HCT116 (cell line): ENCODE measurements at places on chromosomes 4 and X. TPM values are rescaled to one million over a fixed set of nuclear protein-coding genes. Genes with fewer than 3 reads are reported as not detected.

Gene CD99
- total RNA-seq: 59.6 TPM

Gene CYSLTR1
- total RNA-seq: not detected

GRCh38 chr4:173940146-173940545 lies 343.3 kb downstream of the FBXO8 start:
- DNase-seq: no peak

GRCh38 chr4:10861036-10861435 lies 176.5 kb upstream of the CLNK start:
- DNase-seq: no peak

DNA sequence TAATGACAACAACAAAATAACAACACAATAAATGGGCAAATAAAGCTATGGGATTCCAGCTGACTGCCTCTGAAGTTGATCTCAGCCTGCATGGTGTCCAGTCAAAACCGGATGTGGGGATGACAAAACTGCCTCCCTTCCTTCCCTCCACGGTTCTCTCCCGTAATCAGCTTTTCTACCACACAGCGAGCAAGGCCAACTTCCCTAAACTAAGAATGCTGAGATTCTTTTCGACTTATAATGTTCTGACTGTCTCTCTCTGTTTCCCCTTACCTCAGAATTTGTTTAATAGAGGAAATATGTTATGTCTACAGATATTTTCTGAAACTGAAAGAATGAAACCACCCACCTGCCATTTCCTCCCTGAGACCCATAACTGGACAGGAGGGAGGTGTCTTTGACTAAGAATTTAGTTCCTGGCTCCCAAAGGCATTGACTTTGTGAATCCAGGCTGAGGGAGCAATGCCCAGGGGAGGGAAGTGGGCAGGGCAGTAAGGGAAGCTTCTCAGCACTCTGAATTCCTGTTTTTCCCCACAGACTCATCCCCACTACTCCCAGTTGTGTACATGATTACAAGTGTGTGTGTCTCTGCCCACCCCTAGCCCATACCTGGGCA lies 1.0 kb upstream of the TLR1 start:
- DNase-seq: no peak

DNA sequence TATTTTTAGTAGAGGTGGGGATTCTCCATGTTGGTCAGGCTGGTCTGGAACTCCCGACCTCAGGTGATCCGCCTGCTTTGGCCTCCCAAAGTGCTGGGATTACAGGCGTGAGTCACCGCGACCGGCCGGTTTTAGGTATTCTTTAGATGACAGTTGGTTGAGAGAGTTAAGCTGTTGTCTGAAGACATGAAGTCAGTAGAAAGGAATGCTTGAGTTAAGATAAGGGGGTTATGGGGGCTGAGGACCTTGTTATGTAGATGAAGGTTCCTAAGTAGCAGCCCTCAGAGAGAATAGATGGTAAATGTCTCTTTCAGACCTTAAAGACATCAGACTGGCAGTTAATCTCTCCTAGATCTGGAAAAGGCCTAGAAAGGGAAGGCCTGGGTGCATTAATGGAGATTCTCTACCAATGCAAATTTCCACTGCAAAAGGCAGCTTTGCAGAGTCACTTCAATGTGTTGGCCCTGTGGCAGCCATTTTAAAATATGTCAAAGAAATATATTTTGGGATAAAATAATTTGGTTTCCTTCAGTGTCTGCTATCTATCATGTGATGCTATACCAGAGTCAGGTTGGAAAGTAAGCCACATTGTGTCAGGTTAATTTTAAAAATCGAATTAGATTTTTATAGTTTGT lies 6.4 kb upstream of the ZNF674 start:
- DNase-seq: no peak
